ENCODE measurements at places on chromosomes 13 and 19.

- no peak for DNase-seq
Observed at GRCh38 chr19:13181747-13182388, 31.7 kb downstream of the IER2 start.

- DNase-seq: no peak
Observed at GRCh38 chr19:8416796-8417195, 3.7 kb downstream of the MARCHF2 start.

DNA sequence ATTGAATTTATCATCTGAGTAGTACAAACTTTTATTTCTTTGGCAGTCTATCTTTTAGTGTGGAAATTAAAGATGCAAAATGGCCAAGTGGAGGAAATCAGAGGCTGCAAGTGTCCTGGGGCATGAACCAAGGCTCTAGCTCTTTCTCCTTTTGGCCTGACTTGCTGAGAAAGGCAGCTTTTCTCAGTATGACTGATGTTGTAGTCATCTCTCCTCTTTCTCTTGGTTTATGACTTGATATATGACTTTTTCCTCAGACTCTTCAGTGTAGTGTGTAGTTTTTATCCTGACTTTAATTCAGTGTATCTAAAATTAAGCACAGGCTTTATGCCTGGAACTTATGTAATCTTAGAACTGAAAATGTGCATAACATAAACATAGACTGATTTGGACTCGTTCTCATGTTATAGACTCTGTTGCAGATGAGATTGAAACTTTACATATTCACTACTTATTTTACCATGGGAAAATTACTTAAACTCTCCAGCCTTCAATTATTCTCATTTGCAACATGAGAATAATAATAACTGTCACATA, 65.7 kb downstream of the SLITRK5 start:
- no peak for DNase-seq

DNA sequence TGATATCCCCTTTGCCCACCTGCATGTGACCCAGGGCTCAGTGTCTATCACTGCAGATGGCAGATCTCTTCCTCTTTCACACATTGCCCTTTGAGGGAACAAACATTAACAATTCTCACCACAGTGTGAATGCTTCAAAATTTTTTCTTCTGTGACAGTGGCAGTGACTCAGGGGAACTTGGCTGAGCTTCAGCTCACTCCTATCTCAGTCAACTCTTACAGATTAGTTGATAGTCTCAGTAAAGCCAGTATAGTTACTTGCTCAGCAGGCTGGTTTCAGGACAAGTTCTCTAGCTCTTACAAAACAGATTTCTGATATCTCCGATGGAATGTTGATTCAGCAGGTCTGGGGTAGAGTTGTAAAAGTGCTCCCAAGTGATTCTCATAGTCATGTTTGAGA, 166.9 kb downstream of the DLEU7 start:
- no peak for DNase-seq

DNA sequence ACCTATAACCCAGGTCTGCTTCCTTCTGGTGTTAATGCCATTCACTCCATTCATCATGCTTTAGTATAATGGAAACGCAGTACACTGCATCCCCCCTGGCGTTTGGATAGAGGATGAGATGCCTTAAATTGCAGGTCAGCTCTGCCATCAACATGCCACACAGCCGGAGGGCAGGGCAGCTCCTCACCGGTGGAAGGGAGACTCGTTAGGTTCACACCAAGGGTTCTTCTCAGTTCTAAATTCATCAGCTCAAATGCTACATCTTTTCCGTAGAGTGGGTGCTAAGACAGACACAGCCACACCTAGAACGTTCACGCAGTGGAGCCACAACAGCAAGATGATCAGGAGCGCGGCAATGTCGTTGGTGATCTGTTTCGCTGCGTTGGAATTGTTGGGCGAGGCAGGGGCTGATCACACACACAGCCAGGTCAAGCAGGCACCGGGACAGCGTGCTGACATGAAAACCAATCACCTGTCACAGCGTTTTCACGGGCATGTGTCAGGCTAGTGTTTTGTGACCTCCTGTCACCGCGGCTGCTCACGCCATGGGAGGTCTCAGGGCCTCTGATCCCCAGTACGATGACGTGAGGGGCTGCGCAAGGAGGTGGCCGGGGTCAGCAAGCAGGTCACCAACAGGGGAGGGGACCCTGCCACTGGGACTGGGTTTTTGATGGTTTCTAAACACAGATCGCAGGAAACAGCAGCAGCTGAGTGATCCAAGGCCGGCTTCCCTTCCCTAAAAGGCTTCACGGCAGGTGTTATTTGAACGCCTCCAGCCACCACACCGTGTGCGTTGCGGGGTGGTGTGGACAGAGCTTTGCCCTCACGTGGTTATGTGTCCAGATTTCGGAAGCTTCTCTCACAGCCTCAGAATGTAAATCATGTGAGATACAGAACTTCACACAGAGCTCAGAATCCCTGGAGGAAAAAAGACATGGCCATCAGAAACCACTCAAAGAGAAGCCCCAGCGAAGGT, 94.3 kb upstream of the IRS2 start:
- no peak for DNase-seq

DNA sequence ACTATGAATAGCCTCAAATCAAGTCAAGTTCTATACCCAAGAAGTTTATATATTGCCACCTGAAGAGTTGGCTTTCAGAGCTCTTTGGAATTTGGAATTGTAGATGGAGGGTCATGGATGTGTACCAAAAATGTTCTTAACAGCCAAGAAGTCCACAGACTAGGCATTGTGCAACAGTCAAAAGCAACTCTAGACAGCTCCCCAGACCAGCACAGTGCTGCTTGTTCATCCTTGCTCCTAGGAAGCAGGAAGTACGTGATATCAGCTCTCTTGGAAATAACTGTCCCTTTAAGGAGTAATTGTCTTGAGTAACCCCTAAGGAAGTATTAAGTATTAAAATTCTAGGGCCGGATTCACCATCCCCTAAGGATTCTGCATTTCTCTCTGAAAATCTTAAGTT, 30.7 kb upstream of the IL17D start:
- no peak for DNase-seq

DNA sequence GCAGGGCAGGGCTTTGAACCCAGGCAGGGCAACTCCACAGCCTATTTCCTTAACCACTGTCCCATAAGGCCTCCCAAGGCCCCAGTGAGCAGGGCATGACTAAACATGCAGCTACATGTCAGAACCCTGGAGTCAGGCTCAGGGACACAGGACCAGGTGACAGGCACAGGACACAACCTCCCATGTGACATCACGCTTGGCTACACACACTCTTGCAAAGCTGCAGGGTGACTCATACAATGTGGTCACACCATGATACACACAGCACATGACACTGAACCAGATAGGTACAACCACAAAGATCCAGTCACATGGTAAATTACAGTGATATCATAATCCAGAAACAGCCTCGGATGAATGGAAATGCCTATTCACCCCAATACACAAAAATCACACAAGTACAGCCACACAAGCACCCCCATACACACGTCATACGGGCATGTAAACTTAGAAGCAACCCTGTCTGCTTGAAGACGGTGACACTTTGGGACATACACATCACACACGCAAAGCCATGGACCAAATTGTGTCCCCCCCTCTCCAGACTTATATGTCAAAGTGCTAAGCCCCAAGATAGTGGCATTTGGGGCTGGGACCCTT, 14.5 kb downstream of the KLK4 start:
- no peak for DNase-seq

All from effector CD8-positive, alpha-beta T cell (primary cell).